ENCODE measurements at places on chromosomes 7 and 10. TPM values are rescaled to one million over a fixed set of nuclear protein-coding genes. Genes with fewer than 3 reads are reported as not detected.

DNA sequence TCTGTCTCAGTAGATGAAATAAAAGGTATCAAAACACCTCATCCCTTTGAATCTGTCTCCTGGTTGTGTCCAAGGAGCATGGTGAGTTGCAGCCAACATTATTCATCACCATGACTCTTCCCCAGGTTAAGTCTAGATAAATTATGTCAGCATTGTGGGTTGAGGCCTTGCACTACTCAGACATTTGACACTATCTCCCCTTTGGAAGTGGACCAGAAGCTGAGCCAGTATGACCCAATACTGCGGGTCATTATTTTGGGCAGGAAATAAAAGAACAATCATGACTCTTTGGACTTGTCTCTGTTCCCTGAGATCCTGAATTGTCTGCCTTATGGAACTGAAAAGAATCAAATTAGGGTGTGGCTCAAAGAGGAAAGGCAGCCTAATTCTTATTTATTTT lies 168.2 kb upstream of the FAM171A1 start:
- DNase-seq = no peak

DNA sequence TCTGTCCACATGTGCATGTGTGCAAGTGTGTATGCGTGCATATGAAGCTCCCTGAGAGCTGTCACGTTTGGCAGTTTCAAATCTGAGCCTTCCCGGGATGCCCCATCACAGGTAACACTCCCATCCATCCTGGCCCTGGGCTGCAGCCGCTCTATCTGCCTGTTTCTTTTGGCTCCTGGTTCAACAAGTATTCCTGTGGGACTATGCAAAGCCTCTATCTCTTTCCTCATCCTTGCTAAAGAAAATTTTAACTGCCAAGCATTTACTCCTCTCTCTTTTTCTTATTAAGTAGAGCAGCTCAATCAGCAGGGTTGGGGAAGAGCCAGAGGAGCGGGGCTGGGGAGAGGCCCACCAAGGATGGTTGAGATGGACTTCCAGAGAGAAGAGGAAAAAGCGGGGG lies 24.4 kb upstream of the PDCD4 start:
- no peak for DNase-seq

DNA sequence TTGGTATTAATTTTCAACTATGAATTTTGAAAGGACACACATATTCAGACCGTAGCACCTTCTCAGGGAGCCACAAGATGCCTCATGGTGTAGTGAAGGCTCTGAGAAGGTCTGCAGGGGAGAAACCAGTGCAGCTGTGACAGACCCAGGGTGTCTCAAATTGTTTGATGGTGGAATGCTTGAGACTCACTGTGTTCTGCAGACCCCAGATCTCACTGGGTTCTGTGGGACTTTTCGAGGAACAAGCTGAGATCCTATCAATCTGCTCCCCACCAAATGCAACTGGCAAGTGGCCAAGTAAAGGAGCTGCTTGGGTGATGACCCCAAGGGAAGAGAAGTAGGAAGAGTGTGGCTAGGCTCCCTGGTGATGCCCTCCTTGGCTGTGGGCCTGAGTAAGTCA lies 130.5 kb upstream of the UNC5B start:
- no peak for DNase-seq

The OR2A7 gene
- total RNA-seq = not detected

The AP5Z1 gene
- 14.6 TPM for total RNA-seq

GRCh38 chr10:103481974-103482531 lies 3.0 kb upstream of the CALHM3 start:
- peak; percentile 68 for DNase-seq

- DNase-seq = no peak
These were observed 173.9 kb downstream of the HERPUD2 start for GRCh38 chr7:35520810-35521625.

GRCh38 chr7:151351027-151351426 lies 9.4 kb downstream of the NUB1 start:
- DNase-seq = no peak

DNA sequence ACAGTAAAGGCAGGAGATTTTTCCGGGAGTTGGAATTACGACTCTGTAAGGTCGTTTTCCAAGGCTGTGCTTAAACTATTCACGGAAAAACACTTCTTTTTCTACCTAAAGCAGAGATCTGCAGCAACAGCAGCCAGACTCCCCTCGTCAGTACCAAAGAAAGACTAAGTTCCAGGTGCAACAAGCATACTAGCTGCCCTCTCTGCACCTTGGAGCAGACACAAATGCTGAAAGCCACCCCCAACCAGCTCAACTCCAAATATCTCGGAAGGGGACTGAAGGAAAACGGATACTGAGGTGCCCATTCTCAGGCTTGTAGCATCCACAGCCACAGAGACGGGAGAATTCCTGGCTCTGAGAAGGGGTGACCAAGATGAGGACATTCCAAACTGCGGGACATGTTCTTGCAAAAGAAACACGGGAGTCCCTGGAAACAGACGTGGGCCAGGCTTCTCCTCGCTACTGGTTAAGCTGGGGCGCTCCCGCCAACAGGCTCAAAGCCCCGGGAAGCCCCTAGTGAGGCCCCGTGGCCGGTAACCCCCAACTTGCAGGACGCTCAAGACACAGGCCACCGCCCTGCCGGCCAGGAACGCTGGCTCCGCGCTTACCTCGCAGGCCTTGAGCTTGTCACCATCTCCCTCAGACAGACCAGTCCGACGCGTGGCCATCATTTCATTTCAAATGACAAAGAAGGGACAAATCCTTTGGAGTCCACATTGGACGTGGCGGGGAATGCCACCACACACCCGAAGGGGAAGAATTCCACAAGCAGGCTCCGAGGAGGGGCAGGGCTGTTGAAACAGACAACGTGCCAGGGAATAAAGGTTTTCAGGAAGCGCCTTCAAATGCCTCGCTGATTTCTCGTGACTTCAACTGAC lies 2.2 kb downstream of the ARHGAP21 start:
- DNase-seq = no peak

The KIAA1217 gene
- 5.2 TPM for total RNA-seq

- no peak for DNase-seq
These were observed 21.9 kb upstream of the CREB5 start for GRCh38 chr7:28390426-28390825.

GRCh38 chr10:919481-919880 lies 12.0 kb downstream of the LARP4B start:
- no peak for DNase-seq

DNA sequence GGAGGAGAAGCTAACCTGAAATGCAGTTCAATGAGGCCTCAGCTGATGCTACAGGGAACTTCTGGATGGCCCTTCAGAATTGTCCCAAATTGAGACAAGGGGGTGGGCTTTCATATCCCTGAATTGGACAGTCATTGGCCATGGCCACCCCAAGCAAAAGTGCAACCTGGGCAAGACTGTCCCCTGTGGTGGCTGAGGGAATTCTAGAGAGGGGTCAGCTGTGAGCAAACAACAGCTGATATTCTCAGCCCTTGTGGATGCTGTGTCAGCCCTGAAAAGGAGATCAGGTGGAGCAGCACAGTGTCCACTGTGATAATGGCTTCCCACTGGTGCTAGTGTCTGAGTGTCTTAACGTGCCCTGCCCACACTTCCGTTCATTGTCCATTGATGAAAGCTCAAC lies 76.6 kb downstream of the SLC16A9 start:
- DNase-seq = no peak

DNA sequence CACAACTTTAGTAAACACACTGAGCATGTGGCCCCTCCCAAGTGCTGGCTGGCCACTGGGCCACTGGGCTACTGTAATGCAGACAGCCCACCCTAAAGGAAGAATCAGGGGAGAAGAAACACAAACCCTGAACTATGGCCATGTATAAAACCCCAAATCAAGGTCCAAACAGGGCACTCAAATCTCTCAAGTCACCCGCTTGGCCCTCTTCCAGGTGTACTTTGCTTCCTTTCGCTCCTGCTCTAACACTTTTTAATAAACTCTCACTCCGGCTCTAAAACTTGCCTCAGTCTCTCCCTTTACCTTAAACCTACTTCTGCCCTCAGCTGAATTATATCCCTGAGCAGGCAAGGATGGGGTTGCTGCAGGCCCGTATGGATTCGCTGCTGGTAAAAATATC lies 72.6 kb downstream of the TPK1 start:
- DNase-seq = no peak

- DNase-seq = no peak
These were observed 975.8 kb upstream of the AUTS2 start for GRCh38 chr7:68622500-68622899.

DNA sequence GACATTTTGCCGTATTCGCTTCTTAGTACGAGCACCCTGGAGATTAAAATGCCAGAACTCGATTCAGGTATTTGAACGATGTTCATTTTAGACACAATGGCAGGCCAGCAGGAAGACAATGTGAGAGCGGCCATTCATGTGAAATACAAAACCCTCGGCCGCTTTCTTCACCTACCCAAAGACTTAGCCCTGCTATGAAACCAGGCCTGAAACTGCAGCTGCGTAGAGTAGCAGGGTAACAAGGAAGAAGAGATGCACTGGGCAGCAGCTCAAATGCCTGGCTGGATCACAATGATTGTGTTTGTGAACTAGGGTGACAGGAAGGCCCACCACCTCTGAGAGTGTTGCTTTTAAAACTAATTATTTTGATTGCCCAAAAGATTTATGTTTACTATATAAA lies 234.8 kb downstream of the TRIL start:
- DNase-seq = no peak

DNA sequence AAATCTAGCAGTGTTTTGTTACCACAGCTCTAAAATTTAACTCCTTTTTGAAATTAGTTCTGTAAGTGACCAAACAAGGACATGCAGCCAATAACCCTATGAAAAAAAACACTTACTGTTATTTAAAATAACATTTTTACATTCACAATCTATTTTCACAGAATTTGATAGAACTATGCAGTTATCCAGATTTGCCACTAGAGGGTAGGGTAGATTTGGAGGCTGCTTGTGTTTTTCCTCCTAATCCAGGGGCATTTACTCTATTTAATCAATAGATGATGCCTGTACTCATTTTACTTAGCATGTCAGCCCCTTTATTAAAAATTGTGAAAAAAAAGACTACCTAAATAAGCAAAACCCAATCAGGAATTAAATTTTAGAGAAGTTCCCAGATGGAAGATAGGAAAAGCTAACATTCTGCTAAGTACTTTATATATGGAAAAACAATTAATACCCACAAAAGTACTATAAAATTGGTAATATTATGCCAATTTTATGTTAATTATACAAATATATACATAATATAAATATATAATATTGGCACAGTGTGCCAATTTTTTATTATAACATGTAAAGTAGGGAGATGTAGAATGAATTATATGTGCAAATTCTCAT lies 18.1 kb upstream of the LIPK start:
- DNase-seq = no peak

Data from H4 (cell line).